ENCODE measurements at places on chromosomes 1 and 21. TPM values are rescaled to one million over a fixed set of nuclear protein-coding genes. Genes with fewer than 3 reads are reported as not detected.

Gene LDLRAD1
- total RNA-seq: not detected

Gene CLIC6
- total RNA-seq: not detected

Gene G0S2
- 23.6 TPM for total RNA-seq

Gene GABPB2
- 10.1 TPM for total RNA-seq

Gene S100A9
- total RNA-seq: not detected

Gene ATP6V1G3
- total RNA-seq: not detected

Gene FLAD1
- total RNA-seq: 15.1 TPM

Gene PDZK1IP1
- total RNA-seq: not detected

Gene EXTL1
- total RNA-seq: 0.30 TPM

Gene TLR5
- total RNA-seq: 0.14 TPM

Gene DDR2
- total RNA-seq: 189 TPM

Gene TMPRSS3
- not detected for total RNA-seq

Gene CYP4Z1
- not detected for total RNA-seq

Gene NTMT2
- total RNA-seq: not detected

Gene AKR7A2
- total RNA-seq: 64.4 TPM

Gene CASZ1
- under 0.01 TPM for total RNA-seq

Gene SIM2
- total RNA-seq: not detected

Gene PEAR1
- total RNA-seq: 13.6 TPM

Gene VWA1
- total RNA-seq: 13.1 TPM

Gene MYOM3
- total RNA-seq: 0.18 TPM

Gene MCOLN2
- 0.30 TPM for total RNA-seq

Gene UTP11
- total RNA-seq: 50.8 TPM

Gene IGSF9
- not detected for total RNA-seq

Gene BARHL2
- not detected for total RNA-seq

Gene PDC
- total RNA-seq: not detected

Gene EFHD2
- 53.1 TPM for total RNA-seq

Gene CACHD1
- total RNA-seq: 9.5 TPM
